ENCODE measurements at places on chromosomes 3 and 15.

DNA sequence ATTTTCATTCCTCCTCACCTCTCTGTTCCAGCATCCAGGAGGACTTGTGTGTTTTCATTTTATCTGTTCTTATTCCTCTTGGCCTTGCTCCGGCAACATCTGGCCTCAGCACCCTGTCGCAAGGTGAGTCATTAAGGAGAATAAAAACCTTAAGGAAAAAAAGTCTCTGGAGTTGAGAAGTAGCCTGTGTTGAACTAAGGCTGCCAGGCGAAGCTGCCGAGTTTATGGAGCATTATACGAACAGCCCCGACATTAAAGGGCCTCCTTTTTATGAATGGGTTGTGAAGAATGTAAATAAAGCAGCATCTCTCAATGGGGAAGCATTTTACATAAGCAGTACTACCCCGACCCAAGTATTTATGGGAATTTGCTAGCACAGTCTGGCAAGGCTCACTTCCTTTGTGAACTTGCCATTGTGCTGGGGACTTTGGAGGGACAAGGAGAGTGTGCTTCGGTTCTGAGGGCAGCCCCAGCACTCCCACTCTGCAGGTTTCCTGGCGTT lies 4.7 kb downstream of the BAHD1 start:
- no peak for DNase-seq

DNA sequence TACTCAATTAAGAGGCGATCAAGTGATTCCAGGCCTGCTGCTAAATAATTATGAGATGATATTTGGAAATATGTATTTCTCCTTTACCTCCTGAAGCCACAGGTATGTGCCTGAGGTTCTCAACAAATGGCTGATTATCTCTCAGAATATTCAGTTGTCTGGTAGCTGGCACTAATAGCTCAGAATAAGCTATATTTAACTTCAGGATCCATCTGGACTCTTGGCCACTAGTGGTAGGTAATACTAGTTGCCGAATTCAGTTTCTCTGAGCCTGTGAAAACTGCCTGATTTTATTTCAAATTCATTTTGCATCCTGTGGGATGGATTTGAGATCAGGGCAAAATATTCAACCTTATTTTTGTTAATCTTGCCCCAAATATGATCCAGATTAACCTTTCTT lies 499.0 kb downstream of the DIPK2A start:
- no peak for DNase-seq

DNA sequence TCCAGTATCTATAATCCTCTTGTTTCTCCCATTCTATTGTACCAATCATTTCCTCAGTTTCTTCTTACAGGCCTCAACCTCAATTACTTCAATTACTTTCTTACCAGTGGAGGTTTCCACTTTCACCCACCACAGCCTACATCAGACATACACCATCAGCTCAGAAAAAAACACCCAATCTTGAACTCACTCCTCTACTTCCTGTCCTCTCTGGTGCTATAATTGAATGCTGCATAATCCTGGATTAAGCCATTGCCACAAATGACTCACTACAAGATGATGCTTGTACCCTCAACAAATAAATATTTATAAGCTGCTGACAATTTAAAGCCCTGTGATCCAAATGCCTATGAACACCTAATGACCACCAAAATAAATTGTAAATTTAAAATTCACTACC lies 18.5 kb downstream of the RYK start:
- DNase-seq: no peak

GRCh38 chr15:70932397-70932796 lies 39.8 kb downstream of the LRRC49 start:
- no peak for DNase-seq

DNA sequence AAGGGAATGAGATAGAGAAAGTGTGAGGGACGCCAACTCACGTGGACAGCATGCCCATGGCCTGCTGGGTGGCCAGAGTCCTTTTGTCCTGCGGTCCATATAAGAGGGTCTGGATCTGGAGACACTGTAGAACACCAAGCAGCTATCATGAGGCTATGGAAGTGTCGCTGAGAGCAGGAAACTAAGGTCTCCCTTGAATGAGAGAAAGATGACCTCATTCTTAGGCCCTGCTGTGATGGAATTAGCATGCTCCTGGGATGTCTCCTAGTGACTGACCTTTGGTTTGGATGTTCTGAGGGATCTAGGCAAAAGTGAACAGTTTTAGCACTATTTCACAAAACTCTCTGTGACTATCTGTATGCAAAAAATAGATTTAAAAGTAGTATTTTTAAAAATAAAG lies 34.4 kb downstream of the SYNM start:
- DNase-seq: no peak

GRCh38 chr3:178663201-178663934 lies 127.1 kb downstream of the KCNMB2 start:
- DNase-seq: no peak

GRCh38 chr3:51747840-51748239 lies 31.2 kb downstream of the IQCF6 start:
- DNase-seq: no peak

DNA sequence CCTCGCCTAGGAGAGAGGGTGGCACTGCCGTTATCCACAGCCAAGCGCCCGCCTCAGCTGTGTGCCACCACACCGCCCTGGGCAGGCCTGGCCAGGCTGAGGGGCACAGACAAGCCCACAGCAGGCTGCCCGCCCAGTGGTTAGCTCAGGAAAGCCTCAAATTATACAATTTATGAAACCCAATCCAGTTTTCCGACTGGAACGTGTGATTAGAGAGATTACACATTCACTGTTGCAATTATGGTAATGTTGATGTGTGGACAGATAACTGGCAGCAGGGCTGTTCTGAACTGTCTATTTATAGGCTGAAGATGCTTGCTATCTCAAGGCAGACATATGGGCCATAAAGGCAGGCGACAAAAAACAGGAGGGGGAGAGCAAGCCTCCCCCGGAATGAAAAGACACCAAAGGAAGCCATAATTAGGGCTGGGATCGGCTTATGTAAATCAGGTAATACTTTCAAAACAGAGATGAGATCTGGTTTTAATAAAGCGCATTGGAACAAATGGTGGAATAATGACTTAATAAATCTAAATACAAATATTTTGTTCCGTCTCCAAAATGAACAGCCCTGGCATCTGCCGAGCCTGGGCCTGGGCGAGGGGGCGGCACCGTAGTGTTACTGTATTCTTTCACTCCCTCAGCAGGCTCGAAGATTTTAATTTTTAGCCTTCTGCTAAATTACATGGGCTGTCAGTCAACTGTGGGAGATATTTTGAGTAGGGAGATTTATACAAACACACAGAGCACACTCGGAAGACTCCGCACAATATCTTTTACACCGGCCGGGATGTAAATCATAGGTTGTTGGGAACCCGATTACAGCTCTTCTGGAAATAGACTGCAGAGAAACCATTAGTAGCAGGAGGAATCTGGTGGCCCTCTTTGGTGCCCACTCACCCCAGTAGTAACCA lies 103.1 kb upstream of the TLE3 start:
- no peak for DNase-seq

- DNase-seq: no peak
Measured at GRCh38 chr3:153921826-153922225, 199.4 kb upstream of the ARHGEF26 start.

- no peak for DNase-seq
Measured at GRCh38 chr15:80093854-80094418, 34.5 kb downstream of the ZFAND6 start.

DNA sequence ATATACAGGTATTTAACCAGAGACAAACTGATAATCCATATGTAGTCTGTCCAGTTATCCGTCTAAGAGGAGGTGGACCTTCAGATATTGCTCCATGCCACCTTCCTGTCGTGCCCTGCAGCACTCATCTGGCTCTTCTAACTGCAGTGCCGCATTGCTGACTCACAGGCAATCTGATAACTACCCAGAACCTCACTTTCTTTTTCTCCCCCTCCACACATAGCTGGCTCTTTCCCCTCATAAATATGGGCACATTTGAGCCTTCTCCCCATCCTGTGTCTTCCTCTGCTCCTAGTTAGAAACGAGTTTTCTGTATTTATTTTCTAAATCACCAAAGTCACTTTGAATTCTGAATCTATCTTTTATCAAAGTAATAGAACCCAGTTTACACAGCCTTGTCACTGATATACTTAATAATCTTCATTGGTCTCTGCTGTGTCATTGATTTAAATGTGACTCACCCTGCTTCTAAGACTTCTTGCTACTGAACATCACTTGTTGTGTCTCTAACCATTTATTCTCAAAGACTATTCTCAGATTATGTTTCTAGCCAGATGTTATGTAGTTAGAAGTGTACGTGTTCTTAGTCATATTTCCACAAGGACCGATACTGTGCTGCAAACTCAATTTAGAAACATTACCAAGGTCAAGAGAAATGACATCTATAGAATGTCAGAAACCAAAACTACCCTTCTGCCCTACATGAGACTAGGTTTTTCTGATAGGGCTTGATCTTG lies 17.4 kb upstream of the KCNMB2 start:
- DNase-seq: no peak

DNA sequence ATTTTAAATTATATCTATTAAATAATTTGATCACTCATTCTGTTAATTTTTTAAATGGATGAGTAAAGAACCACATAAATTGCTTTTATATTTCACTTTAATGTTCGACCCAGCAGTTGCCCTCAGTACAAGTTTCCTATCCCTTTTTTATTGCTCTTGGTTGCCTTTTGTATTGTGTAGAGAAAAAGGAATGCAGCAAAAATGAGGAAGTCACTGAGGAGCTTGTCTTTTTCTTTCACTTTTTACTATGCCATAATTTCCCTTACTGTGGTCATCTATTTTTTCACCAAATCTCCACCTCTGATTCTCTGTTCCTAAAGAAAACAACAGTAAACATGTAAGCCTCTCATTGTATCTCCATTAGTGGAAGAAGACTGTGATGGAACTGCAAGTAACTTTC lies 122.7 kb downstream of the B3GALNT1 start:
- DNase-seq: no peak

- DNase-seq: no peak
Measured at GRCh38 chr3:160343132-160343531, 55.9 kb downstream of the IFT80 start.

DNA sequence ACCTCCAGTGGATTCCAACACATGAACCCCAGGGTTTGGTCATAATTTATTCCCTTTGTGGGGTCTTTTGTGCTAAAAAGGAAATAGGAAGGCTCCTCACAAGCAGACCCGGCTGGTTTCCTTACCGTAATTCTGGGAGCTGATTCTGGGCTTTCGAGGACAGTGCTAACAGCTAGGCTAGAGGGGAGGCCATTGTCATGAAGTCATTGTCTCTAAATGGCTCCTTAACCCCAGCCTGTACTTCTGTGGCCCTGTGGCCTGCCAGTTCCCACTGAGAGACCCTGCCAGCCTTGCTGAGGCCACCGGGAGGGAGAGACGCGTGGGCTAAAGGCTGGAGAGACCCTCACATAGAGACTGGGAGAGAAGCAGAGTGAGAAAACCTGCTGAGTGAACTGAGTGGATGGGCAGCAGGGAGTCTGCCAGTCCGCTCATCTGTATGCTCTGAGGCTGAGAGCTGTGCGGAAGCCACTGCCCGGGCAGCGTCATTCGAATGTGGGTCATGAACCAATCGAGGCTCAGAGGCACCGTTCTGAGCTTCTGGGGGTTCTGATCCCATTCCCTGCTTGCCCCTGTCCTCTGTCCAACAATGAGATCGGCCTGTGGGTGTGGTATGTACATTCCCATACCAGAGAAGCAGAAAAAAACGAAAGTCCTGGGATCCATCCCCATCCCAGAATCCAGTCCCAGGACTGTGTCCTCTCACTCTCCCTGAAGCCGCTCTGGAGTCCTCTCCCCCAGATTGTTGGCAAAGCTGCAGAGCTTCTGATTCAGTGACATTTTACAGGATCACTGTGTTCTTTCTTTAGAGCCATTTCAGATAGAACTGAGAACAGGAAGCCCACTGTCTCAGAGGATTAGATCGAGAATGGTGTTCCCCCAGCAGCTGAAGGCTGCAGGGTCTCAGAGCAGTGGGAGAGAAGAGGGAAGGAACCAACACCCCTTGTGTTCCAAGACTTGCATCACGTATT lies 21.3 kb upstream of the DGKG start:
- no peak for DNase-seq

- peak; percentile 24 for DNase-seq
Measured at GRCh38 chr15:55627730-55628368, 39.7 kb upstream of the PYGO1 start.

GRCh38 chr3:172357850-172358754 lies 90.2 kb downstream of the GHSR start:
- no peak for DNase-seq

- no peak for DNase-seq
Measured at GRCh38 chr3:34995796-34996430, 643.4 kb upstream of the ARPP21 start.

DNA sequence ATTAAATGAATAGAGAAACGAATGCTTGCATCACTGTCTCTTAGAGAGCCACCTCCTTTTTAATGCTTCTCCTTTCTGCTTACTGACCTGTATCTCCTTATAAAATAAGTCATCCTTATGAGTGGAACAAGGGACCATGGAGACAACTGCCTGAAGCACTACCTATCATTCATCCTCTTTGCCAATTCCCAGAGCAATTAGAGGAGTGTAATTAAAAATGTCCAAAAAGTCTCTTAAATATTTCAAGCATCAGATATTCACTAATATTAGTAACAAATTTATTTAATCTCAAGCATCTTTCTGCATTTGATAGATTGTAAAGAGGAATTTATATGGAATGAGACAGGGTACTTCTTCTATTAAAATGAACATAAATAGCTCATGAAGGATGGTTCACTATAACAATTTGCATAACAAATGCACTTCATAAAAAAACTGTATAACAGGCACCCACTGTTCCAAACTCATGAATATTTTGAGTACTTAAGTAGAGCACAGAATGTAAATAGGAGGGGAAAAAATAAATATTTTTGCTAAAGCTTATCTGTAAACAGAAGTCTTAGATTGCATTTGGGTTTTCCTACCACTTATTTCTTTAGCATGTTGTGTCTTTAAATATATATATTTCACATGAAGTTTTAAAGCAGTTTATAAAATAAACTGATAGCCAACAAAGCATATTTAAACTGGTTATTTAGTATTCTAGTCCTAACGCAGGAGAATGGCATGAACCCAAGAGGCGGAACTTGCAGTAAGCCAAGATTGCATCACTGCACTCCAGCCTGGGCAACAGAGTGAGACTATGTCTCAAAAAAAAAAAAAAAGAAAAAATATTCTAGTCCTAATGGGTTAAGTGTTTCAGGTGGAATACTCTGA lies 269.3 kb downstream of the TBL1XR1 start:
- no peak for DNase-seq

DNA sequence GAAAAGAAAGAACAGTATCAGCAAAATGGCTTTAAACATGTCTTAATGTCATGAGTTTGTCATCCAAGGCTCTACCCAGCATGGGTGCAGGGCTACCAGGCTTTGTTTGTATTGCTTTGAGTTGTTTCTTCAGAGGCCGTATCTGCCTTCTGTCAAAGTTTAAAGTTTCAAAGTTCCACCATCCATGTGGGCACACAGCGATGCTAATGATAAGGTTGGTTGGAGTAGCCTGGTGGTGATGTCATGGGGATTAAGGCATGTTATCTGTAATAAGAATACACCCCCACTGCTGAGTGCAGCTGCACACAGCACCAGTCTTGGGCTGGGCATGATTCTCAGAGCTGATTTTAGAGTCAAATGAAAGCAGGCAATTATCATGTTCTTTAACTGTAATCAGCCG lies 72.0 kb upstream of the LRTM1 start:
- DNase-seq: no peak

- DNase-seq: no peak
Measured at GRCh38 chr3:109994853-109995252, 657.5 kb upstream of the DPPA4 start.
